Thoracic aorta (tissue), 2 donors: ENCODE measurements at places on chromosomes 12 and 14.

DNA sequence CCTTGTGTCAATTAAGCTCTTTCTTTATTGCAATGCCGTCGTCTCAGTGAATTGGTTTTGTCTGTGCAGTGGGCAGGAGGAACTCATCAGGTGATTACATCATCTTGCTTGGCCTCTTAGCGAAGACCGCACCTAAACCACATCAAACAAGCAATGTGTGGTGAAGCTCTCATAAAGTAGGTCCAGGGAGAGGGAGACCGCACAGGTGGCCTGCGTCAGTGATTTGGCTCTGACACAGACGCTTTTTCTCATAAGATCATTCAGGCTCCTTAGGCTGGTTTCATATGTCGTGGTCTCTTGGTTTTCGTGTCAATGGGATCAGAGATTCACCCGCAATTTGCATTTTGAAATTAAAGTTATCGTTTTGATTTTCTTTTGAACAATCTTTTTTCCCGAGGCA is 6.7 kb upstream of the TESC start:
- DNase-seq = no peak

- no peak for DNase-seq
Measured at GRCh38 chr14:101460521-101460920, 100.8 kb upstream of the DIO3 start.

DNA sequence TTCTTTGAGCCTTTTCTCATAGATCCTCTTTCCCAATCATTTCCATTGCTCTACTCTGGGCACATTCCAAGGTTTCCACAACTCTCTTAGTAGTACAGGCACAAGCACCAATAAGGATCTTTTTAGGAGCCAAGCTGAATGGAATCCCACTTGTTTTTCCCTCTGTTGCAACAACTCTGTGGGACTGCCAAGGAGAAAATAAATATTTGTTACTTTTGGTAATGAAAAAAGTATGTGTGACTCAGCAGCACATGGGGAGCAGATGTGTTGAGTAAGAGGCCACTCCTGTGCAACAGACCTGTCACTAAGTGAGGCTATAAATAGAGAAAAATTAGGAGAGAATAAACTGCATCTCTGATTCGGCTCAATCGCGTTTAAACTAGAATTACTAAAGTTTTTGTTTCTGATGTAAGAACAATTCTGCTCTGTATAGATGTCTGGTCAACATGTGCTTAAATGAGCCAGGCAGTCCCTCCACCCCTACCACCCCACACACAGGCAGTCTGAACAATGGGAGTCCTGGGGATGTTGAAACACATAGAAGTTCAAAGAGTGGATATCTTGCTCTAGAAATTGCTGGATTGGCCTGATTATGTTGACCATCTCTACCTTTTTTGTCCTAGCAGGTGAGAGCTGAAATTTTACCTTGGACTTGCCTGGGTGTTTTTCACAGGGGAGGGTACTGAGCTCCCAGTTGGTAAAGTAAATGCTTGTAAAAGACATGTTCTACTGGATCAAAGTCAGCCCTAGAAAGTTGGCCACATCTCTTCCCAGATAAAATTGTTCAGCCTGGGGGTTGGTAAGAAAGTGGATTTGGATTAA is 244.3 kb upstream of the NOVA1 start:
- DNase-seq = no peak

GRCh38 chr12:113302886-113303640 is 31.8 kb downstream of the SLC8B1 start:
- DNase-seq = no peak
